ENCODE measurements at places on chromosomes 7 and 10.

DNA sequence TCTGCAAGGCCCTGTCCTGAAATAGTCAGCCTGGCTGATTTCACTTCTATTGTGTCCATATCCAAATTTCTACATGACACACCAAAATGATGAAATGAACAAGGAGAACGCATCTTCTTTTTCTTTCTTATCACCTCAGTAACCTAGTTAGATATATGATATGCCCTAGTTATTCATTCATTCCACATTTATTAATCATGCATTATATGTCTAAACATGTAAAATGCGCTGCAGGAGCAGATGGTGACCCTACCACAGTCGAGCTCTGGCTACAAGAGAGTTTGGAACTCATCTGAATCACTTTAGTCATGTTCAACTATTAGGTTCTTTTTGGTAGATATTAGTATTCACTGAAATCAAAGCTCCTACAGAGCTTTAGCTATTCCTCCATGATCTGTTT is 31.8 kb upstream of the VPS41 start:
- DNase-seq: no peak

- no peak for DNase-seq
Measured at GRCh38 chr7:125930848-125931247, 1001.2 kb upstream of the POT1 start.

- no peak for DNase-seq
Measured at GRCh38 chr7:27116962-27117886, 13.3 kb downstream of the HOXA4 start.

- DNase-seq: no peak
Measured at GRCh38 chr10:72242675-72243074, 26.6 kb upstream of the ASCC1 start.

DNA sequence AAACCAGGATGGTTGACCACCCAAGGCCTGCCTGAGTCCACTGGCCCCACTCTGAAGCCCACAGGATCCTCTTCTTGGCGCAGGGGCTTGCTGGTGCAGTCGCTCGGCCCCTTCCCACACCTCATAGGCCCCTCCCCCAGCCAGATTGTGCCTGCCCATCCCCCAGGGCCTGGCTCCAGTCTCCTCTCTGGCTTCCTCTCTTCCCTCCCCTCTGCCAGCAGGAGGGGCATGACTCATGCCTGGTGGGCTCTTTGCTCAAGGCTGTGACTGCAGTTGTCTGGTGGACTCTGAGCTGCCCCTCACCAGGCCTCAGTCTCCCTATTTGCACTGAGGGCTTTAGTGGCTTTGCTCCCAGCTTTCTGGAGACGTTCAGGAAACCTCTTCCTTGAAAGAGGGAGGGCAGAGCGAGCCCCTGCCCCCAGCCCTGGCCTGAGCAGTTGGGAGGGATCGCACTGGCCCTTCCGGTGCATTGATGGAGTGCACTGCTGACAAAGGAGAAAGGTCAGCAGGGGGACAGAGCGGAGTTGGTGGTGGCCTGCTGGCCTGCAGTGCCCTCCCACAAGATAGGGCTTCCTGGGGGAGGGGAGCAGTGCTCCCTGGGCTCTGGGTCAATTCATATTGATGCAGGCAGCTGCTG is 60.7 kb downstream of the ZMIZ1 start:
- no peak for DNase-seq

DNA sequence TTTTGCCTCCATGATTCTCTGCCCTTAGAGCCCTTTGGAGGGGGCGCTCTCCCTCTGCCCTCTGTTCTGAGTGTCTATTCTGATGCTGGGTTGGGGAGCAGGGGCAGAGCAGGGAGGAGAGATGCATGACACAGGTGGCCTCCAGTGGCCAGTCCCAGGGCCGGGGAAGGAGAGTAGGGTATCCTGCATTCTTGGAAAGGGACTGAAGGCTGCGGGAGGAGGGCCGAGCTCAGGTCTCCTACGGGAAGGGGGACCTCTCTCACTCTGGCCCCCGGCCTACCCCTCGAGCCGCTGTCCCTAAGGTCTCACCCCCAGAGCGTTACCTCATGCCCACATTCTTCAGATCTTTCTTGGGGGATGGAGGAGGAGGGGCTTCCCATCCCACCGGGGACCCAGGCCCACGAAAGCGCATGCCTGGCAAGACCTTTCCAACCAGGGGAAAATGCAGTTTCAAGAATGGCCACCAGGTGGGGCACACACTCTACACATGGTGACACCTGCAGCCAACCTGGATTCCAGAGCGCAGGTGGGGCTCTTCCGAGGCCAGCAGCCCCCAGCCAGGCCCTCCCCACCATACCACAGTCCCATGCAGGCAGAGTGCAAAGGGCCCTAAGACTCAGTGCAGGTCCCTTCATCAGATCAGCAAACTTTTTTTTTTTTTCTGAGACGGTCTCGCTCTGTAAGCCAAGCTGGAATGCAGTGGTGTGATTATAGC is 86.4 kb downstream of the MYL10 start:
- peak; percentile 3 for DNase-seq

GRCh38 chr7:13949939-13950338 is 39.5 kb downstream of the ETV1 start:
- no peak for DNase-seq

DNA sequence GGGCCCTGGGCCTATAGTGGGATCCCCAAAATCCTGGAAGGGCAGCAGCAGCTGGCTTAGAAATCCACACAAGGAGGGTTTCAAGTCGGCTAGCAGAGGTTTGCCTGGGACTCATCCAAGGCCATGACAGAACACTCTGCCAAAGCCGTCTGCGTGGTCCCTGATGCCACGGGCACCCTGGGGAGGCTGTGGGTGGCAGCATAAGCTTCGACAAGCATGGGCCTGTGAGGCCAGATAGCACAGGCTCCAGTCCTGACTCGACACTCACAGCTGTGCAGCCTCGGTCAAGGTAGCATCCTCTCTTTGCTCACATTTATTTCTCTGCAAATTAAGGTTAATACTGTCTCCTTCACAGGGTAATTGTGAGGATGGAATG is 138.3 kb downstream of the JCAD start:
- DNase-seq: no peak

GRCh38 chr10:73478636-73479035 is 17.2 kb downstream of the PPP3CB start:
- DNase-seq: no peak

DNA sequence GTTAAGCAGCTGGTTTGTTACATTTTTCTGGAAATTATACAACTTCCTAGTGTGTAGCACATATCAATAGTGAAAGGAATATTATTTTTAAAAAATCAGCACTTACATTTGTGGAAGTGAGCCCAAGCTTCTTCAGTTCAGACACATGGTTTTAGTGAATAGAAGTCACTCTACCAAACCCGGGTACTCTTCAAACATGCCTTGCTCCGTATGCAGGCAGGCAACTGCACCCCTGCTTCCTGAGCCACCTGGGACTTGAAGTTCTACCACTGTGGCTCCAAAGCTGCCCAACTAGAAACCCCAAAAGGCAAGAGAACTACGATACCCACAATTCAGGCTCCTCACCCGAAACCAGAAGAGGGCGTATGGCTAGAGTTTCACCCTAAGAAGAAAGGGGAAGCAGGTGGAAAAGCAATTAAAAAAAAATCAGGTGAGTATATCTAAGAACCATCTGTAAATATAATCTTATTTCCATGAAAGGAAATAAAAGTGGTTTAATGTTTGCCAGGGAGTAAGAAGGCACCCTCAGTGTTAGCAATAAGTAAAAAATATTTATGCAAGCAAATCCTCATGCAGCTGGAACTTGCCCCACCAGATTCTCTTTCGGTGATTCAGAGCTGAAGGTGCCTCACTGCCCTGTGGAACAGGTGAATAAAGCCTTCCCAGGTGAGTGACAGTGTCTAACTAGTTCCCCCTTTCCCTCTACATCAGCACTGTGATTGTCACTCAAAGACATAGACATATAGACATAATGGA is at the start of gene MACC1:
Gene MACC1, minus strand, starts transcription at position 192 of the 756 bp plus-strand sequence. CDS start 55,522 bp downstream, outside the sequence.
- no peak for DNase-seq

GRCh38 chr10:48214716-48215485 is 59.6 kb downstream of the FRMPD2 start:
- DNase-seq: no peak

GRCh38 chr10:113423981-113424721 is 128.7 kb upstream of the HABP2 start:
- no peak for DNase-seq

DNA sequence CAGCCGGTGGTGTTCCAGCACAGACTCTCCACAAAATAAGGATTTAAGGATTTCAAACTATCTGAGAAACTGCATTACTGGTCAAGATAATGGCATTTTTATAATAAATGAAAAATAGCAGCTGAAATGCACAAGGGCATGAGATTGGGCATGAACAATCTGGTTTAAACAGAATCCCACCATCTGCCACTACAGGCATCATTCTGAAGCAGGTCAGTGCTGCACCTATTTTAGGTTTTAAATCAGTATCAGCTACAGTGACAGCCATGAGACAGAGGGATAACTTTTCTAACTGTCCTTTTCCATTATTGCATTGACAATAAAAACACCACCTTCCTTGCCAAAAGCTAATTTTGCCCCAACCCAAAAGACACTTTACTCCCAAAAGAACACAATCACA is 186.8 kb downstream of the ETV1 start:
- no peak for DNase-seq

GRCh38 chr10:74419958-74420375 is 268.9 kb downstream of the ADK start:
- no peak for DNase-seq

GRCh38 chr10:69045441-69046300 is 42.2 kb upstream of the SRGN start:
- no peak for DNase-seq

DNA sequence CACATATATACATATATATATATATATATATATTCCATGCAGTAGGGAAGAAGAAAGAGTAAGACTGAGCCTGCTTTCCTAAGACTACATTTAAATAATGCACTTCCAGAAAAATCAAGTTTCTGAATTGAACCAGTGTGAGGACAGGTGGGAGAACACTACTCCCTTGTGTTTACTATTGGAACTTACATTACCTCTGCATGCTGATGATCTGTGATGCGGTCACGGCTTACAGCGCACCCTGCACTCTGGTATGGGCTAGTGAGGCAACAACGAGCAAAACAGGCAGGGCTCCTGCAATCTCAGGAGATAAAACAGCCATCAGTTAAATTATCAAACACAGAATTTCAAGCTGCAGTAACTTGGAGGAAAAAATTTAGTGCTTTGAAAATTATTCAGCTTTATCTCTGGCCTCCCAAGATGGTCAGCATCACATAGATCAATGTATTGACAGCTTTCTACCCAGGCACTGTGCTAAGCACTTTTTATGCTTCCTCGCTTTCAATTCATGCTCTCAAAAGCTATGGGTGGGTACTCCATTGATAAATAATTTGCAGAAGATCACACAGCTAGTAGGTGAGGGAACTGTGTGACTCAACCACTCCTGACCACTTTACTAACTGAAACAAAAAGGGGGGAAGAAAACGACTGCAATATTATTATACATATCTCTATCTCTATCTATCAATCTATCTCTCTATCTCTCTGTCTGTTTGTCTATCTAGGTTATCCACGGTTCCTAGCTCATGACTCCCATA is 20.5 kb upstream of the SLC16A12 start:
- DNase-seq: no peak

DNA sequence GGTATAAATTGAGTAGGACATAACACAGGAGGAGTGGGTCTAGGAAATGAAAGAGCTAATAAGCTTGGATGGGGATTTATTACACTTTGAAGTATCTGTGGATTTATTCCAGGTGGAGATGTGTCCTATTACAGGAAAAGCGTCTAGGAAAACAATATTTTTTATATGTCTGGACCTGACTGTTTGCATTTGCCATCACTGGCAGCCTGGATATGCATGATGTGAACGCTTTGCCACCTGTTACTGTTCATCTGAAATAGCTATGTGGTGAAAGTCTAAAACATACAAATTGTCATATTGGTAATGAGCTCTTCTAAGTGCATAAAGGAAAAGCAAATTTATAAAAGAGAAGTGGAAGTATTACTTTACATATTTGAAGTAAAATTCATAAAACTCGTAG is 31.6 kb upstream of the AGMO start:
- no peak for DNase-seq

DNA sequence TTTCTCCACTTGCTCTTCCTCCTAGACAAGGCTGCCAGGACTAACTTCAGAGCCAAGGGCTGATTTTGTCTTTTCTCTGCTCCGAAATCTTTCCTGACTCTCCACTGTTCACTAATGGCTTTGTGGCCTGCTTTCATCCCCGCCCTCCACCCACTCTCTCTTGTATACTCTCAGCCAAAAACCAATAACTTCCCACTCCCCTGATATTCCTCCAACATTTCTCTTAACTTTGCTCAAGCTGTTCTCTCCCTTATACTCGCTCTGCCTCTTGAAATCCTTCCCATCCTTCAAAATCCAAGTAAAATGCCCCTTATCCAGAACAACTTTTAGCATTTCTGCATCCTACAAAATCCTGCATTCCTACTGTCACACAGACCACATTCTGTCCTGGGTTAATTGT is 214.8 kb downstream of the PHTF2 start:
- DNase-seq: no peak

DNA sequence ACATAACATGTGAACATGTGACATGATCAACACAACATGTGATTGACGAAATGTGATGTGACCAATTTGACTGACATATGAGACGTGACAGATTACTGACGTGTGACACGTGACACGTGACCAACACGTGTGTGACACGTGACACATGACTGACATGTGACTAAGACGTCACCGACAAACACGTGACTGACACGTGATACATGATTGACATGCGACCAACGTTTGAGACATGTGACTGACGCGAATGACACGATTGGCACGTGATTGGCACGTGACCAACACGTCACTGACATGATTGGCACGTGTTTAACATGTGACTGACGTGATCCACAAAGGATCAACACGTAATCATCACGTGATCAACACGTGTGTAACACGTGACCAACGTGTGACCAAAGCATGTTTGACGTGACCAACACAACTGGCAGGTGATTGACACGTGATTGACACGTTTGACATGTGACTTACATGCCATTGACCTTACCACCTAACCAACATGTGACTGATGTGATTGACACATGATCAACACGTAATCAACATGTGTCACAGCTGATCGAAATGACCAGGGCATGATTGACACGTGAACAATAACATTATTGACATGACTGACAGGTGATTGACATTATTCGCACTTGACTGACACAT is 23.7 kb downstream of the CRPPA start:
- DNase-seq: no peak

DNA sequence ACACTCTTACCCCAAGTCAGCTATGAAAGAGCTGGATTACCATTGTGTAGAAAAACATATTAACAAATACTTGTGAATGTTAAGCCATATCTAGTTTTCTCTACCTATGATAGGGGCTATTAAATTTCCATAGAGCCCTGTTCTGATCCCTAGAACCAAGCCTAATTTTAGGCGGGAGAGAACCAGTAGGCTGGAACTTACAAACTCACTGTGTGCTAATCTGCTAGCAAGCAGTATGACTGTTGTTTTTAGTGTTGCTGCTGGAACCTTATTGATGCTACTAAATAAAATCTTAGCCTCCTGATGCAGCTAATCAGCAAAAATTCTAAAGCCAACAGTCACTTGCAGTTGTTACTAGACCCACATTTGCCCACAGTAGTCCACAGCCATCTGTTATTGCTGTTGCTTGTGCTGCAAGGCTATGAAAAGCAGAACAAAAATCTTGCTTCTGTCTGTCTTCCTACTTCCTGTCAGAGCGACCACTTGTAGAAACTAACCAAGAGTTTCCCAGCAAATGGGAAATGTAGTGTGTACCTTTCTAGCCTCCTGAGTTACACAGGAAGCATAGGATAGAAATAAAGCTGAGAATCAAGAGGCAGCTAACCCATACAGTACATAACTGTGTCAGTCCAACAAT is 368.4 kb downstream of the ARL4A start:
- no peak for DNase-seq

- DNase-seq: no peak
Measured at GRCh38 chr7:141339603-141340002, 211.6 kb upstream of the AGK start.
